ENCODE measurements at places on chromosomes 4 and X.
A peak's percentile ranks its signal among the peaks of the same experiment; 100 is the strongest.

GRCh38 chr4:119087656-119088055, 48.0 kb upstream of the MYOZ2 start:
- H3K4me3 ChIP-seq, result no peak overlapping the region
- no peaks in the 10 kb centered on the region for H3K36me3 ChIP-seq
- H3K27me3 ChIP-seq, result no peaks in the 10 kb centered on the region
- H3K27ac ChIP-seq, result no peak overlapping the region

GRCh38 chr4:81490403-81491160, 18.9 kb upstream of the RASGEF1B start:
- H3K27me3 ChIP-seq, result no peaks in the 10 kb centered on the region
- DNase-seq, result no peak
- H3K4me3 ChIP-seq, result no peak overlapping the region
- H3K36me3 ChIP-seq, result no peaks in the 10 kb centered on the region
- peaks cover 12% of the 10 kb centered on the region for H3K4me1 ChIP-seq
- no peak overlapping the region for H3K27ac ChIP-seq

DNA sequence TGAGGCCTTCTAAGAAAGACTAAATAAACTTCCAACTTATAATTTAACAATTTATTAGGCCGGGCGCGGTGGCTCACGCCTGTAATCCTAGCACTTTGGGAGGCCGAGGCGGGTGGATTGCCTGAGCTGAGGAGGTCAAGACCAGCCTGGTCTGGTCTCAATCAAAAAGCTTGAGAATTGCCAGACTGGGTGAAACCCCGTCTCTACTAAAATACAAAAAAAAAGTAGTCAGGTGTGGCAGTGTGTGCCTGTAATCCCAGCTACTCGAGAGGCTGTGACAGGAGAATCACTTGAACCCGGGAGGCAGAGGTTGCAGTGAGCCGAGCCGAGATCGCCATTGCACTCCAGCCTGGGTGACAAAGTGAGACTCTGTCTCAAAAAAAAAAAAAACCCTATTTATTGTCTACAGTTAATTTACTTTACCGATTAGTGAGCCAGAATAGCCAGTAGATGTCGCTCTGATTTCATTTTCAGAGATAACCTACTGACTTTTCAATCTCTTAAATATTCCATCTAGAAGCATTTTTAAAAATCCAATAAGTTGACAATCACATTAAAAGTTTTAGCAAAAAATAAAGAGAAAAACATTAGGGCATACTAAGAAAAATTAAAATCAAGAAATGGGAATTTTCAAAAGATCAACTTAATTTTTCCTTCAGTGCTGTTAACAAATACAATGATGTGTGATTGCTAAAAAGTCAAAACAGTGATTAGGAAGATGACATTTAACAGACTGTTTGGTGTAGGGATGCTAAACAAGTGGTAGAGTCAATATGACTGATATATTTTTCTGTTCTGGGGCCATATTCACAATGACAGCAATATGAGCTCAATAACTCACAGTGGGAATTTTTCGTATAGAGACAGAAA, 4.3 kb upstream of the SHROOM3 start:
- DNase-seq, result peak; percentile 26
- no peak overlapping the region for H3K27ac ChIP-seq
- peak overlapping the region; percentile 11 for H3K4me3 ChIP-seq
- no peaks in the 10 kb centered on the region for H3K4me1 ChIP-seq
- H3K36me3 ChIP-seq, result no peaks in the 10 kb centered on the region
- H3K27me3 ChIP-seq, result no peaks in the 10 kb centered on the region

DNA sequence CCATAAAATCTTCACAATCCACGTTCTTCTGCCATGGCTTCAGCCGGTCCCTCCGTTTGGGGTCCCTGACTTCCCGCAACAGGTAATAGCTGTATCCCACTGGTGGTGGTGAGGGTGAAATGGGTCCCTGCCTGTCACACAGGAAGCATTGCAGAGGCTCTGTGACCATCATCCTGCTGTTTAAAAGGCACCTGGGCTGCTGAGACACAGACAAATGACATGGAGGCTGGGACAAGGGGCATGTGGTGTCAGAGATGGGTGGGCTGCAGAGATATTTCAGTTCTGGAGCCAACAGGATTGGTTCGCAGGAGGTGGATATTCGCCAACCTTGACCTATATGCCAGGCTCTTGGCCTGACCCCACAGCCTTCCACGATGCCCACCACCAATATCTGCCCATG, 82.1 kb downstream of the JAKMIP1 start:
- H3K4me1 ChIP-seq, result no peaks in the 10 kb centered on the region
- no peak overlapping the region for H3K4me3 ChIP-seq
- H3K27ac ChIP-seq, result no peak overlapping the region
- peaks cover 13% of the 10 kb centered on the region for H3K27me3 ChIP-seq
- H3K36me3 ChIP-seq, result no peaks in the 10 kb centered on the region
- DNase-seq, result no peak

- no peaks in the 10 kb centered on the region for H3K27me3 ChIP-seq
- peak overlapping the region; percentile 94 for H3K27ac ChIP-seq
- H3K4me1 ChIP-seq, result peaks cover 12% of the 10 kb centered on the region
- no peak overlapping the region for H3K4me3 ChIP-seq
- DNase-seq, result no peak
These were observed 37.8 kb downstream of the CLCN3 start for GRCh38 chr4:169658196-169658595.

DNA sequence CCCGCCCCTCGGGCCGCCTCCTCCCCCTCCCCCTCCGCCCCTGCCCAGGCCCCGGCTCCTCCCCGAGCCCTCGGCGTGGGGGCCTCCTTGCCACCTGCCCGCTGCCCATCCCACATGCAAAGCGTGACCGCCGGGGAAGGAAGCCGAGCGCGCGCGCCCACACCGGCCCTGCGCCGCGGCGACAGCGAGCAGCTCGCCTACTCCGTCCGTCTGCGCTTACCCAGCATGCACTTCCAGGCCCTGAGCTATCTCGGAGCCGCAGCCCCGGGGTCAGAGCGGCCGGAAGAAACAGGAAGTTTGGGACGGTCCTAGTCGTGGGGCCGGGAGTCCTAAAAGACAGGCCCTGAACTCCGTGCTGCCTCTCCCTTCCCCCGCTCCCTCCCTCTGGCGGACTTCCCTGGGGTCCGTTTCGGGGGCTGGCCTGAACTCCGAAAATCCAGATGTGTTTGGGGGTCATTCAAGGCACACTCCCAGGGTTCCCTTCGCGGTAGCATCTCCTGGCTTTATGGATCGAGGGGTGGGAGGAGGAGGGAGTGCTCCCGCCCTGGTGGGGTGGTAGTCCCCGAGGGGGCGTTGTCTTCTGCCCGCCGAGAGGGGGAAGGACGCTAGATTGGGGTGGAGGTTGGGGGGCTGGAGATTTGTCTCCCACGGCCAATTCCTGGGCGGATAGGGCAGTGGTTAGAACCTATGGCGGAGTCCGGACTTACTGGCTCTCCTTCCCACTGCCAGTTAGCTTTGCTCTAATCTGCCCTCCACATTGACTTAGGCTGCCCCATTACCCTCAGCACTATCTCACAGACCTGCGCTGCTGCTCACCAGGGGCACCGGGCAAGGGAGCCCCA, 25.0 kb upstream of the BCORL1 start:
- DNase-seq, result peak; percentile 78
- H3K36me3 ChIP-seq, result no peaks in the 10 kb centered on the region
- peaks cover 32% of the 10 kb centered on the region for H3K4me1 ChIP-seq
- H3K4me3 ChIP-seq, result peak overlapping the region; percentile 49
- H3K27ac ChIP-seq, result peak overlapping the region; percentile 45
- peaks cover 3% of the 10 kb centered on the region for H3K27me3 ChIP-seq

DNA sequence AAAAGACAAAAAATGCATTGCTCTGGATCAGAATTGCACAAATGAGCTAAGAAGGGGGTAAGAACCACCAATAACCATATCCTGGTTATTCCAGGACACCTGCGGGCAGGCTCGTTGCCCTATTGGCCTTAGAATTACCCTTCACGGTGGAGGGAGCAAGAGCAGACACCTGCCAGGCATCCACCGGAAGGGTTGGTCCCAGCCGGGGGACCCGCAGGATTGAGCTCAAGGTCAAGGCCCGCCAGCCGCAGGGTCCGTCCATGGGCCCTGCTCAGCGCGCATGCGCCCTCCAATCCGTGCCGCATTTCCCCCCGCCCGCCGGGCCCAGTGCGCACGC, 575 bp downstream of the SLC25A6 start:
- H3K4me1 ChIP-seq, result peaks cover 5% of the 10 kb centered on the region
- H3K27me3 ChIP-seq, result no peaks in the 10 kb centered on the region
- H3K4me3 ChIP-seq, result peak overlapping the region; percentile 100
- DNase-seq, result no peak

GRCh38 chrX:9279234-9279544, 185.7 kb upstream of the TBL1X start:
- H3K36me3 ChIP-seq, result no peaks in the 10 kb centered on the region
- no peak overlapping the region for H3K4me3 ChIP-seq
- no peaks in the 10 kb centered on the region for H3K4me1 ChIP-seq
- no peaks in the 10 kb centered on the region for H3K27me3 ChIP-seq
- peak; percentile 6 for DNase-seq

DNA sequence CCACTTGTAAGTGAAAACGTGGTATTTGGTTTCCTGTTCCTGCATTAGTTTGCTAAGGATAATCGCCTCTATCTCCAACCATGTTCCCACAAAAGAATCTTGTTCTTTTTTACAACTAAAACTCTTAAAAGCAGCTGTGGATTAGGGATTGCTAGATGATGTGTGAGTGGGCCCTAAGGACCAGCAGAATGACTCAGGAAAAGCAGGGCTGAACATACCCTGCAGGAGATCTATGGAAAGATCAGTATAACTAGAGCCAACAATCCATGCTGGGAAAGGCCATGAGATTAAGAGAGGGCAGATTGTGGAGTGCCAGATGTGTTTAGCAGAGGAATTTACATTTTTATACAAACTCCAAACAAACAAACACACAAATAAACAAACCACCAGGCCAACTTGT, 128.4 kb upstream of the TMEM164 start:
- H3K4me1 ChIP-seq, result no peaks in the 10 kb centered on the region
- H3K36me3 ChIP-seq, result no peaks in the 10 kb centered on the region
- H3K27me3 ChIP-seq, result no peaks in the 10 kb centered on the region
- H3K4me3 ChIP-seq, result no peak overlapping the region

GRCh38 chr4:145496292-145496691, 14.6 kb downstream of the SMAD1 start:
- no peaks in the 10 kb centered on the region for H3K27me3 ChIP-seq
- DNase-seq, result no peak
- H3K4me3 ChIP-seq, result no peak overlapping the region
- H3K36me3 ChIP-seq, result peaks cover 4% of the 10 kb centered on the region
- H3K27ac ChIP-seq, result no peak overlapping the region

- H3K27ac ChIP-seq, result no peak overlapping the region
- no peak for DNase-seq
- no peak overlapping the region for H3K4me3 ChIP-seq
- H3K36me3 ChIP-seq, result no peaks in the 10 kb centered on the region
- no peaks in the 10 kb centered on the region for H3K27me3 ChIP-seq
- no peaks in the 10 kb centered on the region for H3K4me1 ChIP-seq
These were observed 238.5 kb upstream of the PGRMC2 start for GRCh38 chr4:128525992-128526630.

DNA sequence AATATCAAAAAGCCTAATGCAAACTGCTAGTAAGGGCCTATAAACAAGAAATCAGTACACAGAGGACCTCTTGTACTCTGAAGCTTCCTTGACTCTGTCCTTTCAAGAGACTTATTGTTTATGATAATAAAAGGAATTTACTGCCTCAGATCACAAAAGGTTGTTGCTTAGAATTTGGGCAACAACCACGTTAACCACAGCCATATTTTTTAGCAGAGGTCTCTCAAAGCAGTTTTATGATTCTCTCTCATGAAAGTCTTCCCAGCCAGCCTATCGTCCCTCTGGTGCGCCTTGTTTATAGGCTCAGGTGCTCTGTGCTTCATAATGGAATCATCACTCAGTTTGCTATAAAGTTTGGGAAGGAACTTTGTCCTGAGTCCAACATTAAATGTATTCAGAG, 270.6 kb downstream of the RCHY1 start:
- no peaks in the 10 kb centered on the region for H3K4me1 ChIP-seq
- no peaks in the 10 kb centered on the region for H3K36me3 ChIP-seq
- H3K27me3 ChIP-seq, result no peaks in the 10 kb centered on the region
- no peak for DNase-seq
- H3K27ac ChIP-seq, result no peak overlapping the region
- H3K4me3 ChIP-seq, result no peak overlapping the region

- no peaks in the 10 kb centered on the region for H3K27me3 ChIP-seq
- no peak overlapping the region for H3K27ac ChIP-seq
- no peaks in the 10 kb centered on the region for H3K4me1 ChIP-seq
- DNase-seq, result no peak
These were observed 75.5 kb downstream of the MTMR1 start for GRCh38 chrX:150768580-150769190.

GRCh38 chr4:39759569-39759968, 61.6 kb downstream of the UBE2K start:
- H3K36me3 ChIP-seq, result peaks cover 39% of the 10 kb centered on the region
- H3K27me3 ChIP-seq, result no peaks in the 10 kb centered on the region
- H3K27ac ChIP-seq, result no peak overlapping the region
- DNase-seq, result no peak
- H3K4me1 ChIP-seq, result no peaks in the 10 kb centered on the region
- no peak overlapping the region for H3K4me3 ChIP-seq

DNA sequence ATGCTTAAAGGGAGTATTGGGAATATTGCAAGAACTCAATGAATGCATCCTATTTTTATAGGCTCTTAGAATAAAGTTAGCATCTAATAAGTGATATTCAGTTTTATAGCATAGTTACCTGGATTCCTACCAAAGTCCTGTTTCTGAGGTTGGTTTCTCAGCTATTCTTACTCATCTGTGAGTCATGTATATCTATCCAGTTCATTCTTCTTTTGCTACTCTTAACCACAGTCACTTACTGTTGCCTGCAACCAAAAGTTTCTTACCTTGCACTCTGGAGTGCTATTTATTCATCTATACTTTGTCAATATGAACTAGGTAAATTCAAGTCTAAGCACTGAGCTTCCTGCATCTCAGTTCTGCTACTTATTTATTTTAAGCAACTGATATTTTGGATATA, 322.5 kb downstream of the HS3ST1 start:
- no peak for DNase-seq
- H3K4me1 ChIP-seq, result no peaks in the 10 kb centered on the region
- H3K36me3 ChIP-seq, result no peaks in the 10 kb centered on the region
- no peaks in the 10 kb centered on the region for H3K27me3 ChIP-seq
- H3K4me3 ChIP-seq, result no peak overlapping the region
- H3K27ac ChIP-seq, result no peak overlapping the region

- H3K36me3 ChIP-seq, result no peaks in the 10 kb centered on the region
- no peaks in the 10 kb centered on the region for H3K27me3 ChIP-seq
- no peak for DNase-seq
- H3K27ac ChIP-seq, result no peak overlapping the region
- no peak overlapping the region for H3K4me3 ChIP-seq
These were observed 116.3 kb downstream of the GRXCR1 start for GRCh38 chr4:43008793-43009192.

GRCh38 chrX:139691493-139691842, 16.5 kb downstream of the MCF2 start:
- H3K27ac ChIP-seq, result no peak overlapping the region
- DNase-seq, result no peak
- H3K4me3 ChIP-seq, result no peak overlapping the region
- no peaks in the 10 kb centered on the region for H3K4me1 ChIP-seq
- H3K36me3 ChIP-seq, result no peaks in the 10 kb centered on the region
- peaks cover 22% of the 10 kb centered on the region for H3K27me3 ChIP-seq

DNA sequence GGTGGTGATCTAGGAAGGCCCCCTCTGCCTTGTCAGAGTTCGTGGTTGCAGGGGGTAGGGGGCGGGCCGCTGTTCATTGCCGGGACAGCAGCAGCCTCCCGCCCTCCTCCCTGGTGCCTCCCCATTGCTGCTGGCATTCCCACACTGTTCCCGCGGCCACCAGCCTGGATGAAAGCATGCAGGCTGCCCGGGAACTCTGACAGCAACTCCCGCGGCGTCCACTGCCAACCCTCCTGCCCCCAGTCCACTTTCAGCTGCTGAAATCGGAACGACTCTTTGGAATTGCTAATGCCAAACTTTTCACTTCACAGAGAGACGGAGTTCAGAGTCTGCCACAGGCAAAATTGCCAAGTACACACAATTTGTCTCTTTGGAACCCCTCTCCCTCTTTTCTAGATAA, 121.9 kb downstream of the BEND2 start:
- no peaks in the 10 kb centered on the region for H3K4me1 ChIP-seq
- no peaks in the 10 kb centered on the region for H3K36me3 ChIP-seq
- H3K27me3 ChIP-seq, result peaks cover 3% of the 10 kb centered on the region
- H3K4me3 ChIP-seq, result no peak overlapping the region

Measured in large intestine (tissue), 12 donors.